Stimulated activated CD8-positive, alpha-beta memory T cell treated with anti-CD3 and anti-CD28 coated beads, Interleukin-4, amount 100 ng/mL, for 4 hours (primary cell): ENCODE measurements at places on chromosomes 4 and X.

DNA sequence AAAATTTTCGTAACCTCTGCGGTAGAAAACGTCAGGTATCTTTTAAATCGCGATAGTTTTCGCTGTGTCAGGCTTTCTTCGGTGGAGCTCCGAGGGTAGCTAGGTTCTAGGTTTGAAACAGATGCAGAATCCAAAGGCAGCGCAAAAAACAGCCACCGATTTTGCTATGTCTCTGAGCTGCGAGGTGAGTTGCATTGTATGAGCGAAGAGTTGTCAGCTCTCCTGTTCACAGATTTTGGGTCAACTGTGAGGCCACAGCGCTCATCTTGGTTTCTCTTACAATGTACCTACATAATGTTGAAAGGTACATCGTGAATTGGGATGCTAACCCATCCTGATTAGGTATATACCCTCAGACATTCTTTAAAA is 486 bp downstream of the CLCN3 start:
- DNase-seq: no peak

GRCh38 chr4:36004204-36004851 is 240.0 kb downstream of the ARAP2 start:
- DNase-seq: no peak

- DNase-seq: no peak
Observed at GRCh38 chr4:56060036-56060435, 111.3 kb downstream of the CEP135 start.

DNA sequence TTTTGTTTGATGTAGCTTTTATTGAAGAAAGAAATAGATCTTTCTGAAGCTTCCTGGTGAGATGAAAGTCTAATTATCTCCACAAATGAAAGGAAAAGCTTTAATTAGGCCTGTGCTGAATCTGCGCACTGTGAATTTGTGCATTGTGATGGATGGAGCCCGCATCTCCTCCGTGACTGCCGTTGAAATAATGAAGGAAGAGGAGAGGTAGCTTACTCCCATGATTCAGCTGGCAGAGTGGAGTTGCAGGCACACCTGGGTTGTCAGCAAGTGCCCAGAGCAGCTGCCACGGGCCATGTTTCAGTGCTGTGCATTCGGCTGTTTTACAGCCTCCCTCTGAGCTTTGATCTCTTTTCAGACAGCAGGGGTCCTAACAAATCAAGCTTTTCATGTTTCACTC is 735.3 kb upstream of the TENM3 start:
- no peak for DNase-seq

DNA sequence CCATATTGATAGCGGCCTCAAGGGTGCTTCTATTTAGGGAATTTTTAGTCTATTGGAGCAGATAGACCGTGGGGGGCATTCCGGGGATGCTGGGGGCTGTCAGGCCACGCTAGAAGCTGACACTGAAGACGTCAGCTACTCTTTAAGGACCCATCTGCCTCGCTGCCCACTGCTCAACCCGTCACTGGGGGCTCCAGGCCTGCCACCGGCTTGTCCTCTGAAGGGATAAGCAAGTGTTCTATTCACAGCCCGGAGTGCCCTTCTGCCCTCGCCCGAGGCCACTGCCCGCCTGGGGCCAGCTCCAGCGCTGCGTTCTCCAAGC is 679 bp upstream of the MSL3 start:
- no peak for DNase-seq

DNA sequence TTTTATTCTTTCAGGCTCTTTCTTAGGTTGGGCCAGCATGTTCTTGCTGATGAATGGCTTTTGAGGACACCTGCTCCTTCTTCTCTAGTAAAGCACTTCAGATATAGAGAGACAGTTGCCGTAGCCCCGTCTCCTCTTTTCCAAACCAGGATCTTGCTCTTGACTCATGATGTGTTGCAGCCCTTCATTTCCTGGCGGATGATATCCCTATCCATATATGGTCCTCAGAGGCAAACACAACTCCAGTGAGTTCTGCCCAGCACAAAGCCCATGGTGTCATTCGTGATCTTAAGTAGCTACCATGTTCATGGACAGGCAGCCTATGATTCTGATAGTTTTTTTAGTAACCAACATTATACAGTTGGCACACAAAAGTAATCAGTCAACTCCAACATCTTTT is 59.8 kb upstream of the ACSL1 start:
- DNase-seq: no peak

GRCh38 chr4:61149278-61149677 is 50.8 kb upstream of the ADGRL3 start:
- no peak for DNase-seq

DNA sequence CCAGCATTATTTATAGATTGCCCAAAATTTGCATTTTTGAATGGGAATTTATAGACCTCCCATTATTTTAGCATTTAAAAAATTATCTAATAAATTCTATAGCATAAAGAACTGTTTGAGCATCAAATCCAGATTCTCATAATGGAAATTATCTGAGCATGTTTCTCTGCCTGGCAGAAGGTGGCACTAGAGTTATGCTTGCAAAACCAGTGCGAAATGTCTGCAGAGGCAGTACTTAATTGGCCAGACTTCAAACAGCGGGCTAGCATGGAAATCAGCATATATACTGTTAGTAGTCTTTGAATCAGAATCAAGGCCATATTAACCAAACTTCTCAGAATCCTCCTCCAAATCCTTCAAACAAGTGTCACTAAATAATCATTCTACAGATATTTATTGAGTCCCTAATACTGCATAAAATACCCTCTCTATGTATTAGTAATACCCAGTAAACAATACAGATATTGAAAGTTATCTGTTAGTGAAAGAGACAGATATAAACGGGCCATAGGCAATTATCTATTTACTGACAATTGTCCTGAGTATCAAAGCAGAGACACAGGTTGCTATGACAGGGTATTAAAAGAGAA is 78.7 kb upstream of the DCLK2 start:
- no peak for DNase-seq

DNA sequence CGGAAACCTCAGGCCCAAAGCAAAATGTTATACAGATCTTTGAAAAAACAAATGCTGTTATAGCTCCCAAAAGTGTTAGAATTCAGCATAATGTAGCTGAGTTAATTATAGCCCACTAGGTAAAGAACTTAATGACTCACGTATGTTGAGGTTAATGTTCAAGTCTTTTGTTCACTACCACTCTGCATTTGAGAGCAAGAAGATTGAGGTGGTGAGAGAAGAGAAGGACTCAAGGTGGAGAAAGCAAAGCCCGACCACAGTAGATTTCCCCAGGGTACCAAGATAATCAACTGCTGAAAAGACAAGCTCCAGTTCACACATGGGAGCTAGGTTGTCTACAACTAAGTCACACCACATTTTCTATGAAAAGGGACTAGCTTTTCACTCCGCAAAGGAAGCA is 480.2 kb downstream of the DTHD1 start:
- no peak for DNase-seq

DNA sequence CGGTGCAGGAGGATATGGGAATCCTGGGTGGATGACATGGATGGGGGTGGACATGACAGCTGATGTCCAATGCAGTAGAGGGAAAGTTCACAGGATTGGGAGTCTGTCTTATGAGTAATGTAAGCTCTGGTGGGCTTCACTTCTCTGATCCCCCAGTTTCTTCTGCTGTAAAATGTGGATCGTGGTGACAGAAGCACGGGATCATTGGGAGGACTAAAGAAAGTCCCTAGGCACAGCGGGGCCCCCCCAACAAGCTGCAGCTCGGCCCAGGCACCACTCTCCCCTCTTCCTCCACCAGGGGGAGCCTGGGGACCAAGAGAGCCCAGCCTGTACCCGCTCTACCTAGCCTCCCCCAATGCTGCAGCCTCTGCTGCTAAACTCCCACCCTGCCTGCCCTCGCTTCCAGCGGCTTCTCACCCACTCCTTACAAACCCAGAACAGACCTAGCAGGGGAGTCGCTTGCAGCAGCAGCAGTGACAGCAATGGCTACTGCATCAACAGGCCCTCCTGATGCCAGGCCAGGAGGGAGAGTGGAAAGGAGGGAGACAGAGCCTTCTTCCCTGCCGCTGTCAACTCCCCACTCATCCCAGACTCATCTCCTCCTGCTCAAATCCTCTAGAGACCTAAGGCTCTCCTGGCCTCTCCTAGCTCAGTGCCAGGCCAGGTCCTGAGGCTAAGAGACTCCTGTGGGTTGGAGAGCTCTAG is 36.1 kb upstream of the IQSEC2 start:
- DNase-seq: peak; percentile 49

- no peak for DNase-seq
Observed at GRCh38 chrX:48569958-48570357, 4.3 kb upstream of the RBM3 start.

GRCh38 chr4:3098346-3098745 is 23.9 kb downstream of the HTT start:
- no peak for DNase-seq

DNA sequence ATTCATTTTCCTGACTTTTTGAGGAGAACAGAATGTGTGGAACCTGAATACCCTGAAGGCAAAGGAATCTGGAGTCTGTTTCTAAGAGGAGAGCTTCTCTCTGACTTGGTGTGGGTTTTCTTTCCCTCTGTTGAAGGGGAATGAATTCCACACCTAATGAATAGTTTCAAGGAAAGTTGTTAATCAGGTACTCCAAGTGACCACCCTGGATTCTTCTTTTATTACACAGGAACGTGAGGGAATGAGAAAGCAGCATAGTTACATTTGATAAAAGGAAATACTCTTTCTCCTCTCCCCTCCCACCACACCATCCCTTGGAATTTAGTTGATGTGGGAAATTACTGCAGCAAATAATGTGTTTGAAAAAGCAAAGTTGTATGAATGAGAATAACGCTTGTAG is 29.7 kb downstream of the SLIT2 start:
- DNase-seq: no peak

GRCh38 chrX:115957862-115958490 is 212.6 kb upstream of the AGTR2 start:
- no peak for DNase-seq

DNA sequence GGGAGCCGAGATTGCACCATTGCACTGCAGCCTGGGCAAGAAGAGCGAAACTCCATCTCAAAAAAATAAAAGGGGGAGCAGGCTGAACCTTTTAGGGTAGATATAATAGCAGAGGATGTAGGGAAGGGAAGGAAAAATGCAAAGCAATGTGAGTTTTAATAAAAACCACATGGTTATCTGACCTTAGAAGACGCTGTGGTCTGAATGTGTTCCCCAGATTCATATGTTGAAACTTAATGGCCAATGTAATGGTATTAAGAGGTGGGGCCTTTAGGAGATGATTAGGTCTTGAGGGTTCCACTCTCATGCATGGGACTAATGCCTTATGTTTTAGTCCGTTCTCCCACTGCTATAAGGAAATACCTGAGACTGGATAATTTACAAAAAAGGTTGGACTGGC is 114.1 kb upstream of the STX18 start:
- no peak for DNase-seq

DNA sequence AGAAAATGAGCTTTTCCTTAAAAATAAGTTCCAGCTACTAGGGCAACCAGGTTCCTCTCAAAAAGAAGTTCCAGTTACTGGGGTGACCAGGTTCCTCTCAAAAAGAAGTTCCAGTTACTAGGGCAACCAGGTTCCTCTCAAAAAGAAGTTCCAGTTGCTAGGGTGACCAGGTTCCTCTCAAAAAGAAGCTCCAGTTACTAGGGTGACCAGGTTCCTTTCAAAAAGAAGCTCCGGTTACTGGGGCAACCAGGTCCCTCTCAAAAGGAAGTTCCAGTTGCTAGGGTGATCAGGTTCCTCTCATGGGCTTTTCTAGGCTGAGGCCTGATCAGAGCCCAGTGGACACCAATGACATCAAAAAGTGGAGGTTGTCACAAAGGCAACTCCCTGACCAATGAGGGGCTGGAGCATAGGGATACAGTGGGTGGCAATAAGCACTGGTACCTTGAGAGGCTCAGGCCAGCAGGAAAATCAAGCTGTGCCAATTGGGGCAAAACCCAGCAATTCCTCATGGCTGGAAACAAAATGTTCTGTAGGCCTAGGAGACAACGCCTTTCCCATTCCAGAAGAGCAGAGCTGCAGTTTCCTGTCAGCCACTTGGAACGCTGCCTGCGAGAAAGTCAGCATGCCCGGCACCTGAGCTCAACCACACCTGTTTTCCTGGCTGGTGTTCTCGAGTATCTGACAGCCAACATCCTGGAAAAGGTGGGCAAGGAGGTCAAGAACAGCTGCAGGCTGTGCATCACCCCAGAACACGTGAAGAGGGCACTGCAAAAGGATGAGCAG is 12.3 kb upstream of the SYTL5 start:
- no peak for DNase-seq

- no peak for DNase-seq
Observed at GRCh38 chrX:31139961-31140360, 68.1 kb upstream of the FTHL17 start.

- DNase-seq: no peak
Observed at GRCh38 chr4:108483079-108483478, 137.3 kb upstream of the RPL34 start.

DNA sequence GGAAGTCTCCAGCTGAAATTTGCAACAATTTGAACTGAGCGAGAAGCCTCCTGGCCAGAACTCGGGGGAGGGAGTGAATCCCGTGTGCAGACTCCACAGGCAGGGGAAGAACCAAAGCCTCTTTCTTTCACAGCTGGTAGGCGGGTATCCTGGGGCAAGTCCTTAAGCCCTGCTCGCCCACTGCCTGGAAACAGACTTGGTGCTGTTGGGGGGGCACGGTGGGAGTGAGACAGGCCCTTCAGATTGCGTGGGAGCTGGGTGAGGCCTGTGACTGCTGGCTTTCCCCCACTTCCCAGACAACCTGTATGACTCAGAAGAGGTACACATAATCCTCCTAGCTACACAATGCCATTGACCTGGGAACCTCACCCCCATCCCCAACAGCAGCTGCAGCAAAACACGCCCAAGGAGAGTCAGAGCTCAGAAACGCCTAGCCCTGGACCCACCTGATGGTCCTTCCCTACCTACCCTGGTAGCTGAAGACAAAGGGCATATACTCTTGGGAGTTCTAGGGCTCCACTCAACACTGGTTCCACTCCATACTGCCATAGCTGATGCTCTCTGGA is 22.4 kb upstream of the RLIM start:
- no peak for DNase-seq

DNA sequence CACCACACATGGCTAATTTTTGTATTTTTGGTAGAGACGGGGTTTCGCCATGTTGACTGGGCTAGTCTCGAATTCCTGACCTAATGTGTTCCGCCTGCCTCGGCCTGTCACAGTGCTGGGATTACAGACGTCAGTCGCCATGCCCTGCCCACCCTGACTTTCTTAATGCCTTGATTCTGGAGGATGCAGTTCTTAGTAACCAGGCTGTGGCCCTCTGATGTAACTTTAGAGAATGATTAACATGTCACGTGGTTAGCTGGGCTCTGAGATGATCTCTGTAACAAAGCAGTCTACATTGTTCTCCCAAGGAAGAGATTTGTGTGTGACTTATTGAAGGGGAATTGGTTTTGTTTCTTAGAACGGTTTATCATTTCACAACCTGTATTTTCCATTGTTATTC is 30.6 kb downstream of the ANK2 start:
- no peak for DNase-seq

- DNase-seq: no peak
Observed at GRCh38 chr4:1244081-1244977, 4.6 kb downstream of the CTBP1 start.

- no peak for DNase-seq
Observed at GRCh38 chrX:48839686-48840085, 4.3 kb upstream of the PCSK1N start.

GRCh38 chrX:10620121-10620699 is at the start of gene MID1:
Gene MID1, minus strand, starts transcription at chrX:10620585. Its CDS starts 53,038 bp downstream, at chrX:10567547.
- DNase-seq: no peak
